ENCODE measurements at places on chromosomes 1 and 21. TPM values are rescaled to one million over a fixed set of nuclear protein-coding genes. Genes with fewer than 3 reads are reported as not detected.

CDA gene
- 11.3 TPM for polyA plus RNA-seq

TRIM62 gene
- 8.7 TPM for polyA plus RNA-seq

SPATA1 gene
- polyA plus RNA-seq = not detected

SLX9 gene
- 17.7 TPM for polyA plus RNA-seq

DRAXIN gene
- 4.6 TPM for polyA plus RNA-seq

FCRLB gene
- 0.14 TPM for polyA plus RNA-seq

DNA sequence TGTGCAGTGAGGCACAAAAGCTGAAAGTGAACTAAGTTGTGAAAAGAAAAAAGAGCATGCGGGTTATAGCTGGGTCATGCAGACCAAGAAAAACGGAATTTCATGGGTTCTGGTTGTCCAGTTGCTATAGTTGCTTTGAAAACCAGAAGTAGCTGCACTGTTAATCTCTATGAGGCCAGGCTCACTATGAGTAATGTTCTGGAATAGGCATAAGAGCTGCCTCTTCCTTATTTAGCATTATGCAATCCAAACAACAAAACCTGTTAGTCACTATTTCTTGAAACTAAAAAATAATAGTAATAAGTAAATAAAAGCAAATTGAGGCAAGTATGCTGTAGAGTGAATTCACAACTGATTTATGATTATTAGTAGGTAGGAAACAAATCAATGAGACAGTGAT is 1383.7 kb downstream of the MRPL39 start:
- no peak for DNase-seq
- H3K27ac ChIP-seq = no peak overlapping the region
- no peaks in the 10 kb centered on the region for H3K4me1 ChIP-seq

DNA sequence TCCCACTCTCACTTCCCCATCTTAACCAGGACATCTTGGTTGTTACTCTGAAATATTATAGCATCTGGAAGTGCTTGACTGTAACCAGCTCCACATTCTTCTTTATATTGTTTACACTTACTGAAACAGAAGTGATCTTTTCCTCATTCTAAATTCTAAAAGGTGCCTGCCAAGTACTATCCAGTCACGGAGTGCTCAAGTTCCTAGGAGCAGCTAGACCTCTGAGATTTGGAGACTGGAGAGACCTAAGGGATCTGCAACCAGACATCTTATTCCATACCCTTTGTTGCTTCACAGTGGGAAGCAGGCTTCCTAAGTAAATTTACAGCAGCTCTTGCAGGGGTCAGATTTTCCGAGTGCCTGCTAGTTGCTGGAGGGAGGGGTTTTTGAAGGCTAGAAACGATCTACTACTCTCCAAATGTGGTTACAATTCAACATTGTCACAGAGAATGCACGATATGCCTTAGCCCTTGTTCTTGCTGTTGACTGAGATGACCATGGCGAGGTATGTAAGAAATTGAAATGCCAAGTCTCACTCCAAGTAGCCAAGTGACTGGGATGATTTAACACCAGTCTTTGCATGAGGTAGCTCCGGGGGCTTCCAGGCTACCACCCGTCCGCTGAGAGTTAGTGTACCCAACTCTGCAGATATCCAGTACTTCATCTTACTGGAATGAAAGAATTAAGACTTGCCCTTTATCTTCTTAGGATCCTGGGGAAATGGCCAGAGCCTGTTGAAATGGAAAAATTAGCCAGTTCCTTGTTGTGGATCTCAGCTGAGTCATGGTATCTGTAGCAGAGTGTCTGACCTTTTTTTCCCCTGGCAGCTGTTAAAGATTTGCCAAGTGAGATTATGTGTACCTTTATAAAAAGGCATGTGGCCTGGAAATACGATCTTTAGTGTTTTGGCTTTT is 150.8 kb downstream of the MAST2 start:
- no peak for DNase-seq
- H3K36me3 ChIP-seq = no peaks in the 10 kb centered on the region
- peaks cover 8% of the 10 kb centered on the region for H3K4me1 ChIP-seq
- no peaks in the 10 kb centered on the region for H3K27me3 ChIP-seq
- H3K27ac ChIP-seq = no peak overlapping the region
- 0 out of 2 replicates have a peak overlapping the region, but pooled peaks have one; percentile 3 for H3K4me3 ChIP-seq

DNA sequence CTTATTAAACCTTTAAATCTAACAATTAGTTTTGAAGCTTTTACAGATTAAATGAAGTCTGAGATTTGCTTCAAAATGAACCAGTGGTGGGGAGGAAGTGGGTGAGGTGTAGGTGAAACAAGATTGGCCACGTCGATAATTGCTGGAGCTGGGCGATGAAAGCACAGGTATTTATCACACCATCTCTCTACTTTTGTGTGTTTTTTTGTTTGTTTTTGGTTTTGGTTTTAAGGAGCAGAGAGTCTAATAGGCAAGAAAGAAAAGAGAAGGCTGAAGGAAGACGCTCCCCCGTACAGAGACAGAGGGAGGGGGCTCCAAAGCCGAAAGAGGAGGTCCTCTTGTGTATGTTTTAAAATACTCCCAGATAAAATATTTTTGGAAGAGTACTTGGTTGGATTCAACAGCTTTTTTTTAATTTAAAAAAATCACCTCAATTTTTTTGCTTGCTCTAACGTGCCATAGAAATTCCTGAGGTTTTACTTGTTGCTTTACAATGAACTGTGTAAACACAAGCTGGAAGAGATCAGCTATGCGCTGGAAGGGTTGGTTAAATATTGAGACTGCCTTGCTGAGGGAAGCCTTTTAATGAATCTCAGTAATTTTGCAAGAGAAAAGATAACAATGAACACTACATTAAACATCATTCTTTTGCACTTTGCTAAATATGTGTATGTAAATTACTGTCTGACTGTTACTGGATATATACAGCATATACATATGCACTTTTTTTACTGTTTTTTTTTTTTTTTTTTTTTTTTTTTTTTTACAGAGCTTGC is 6.7 kb upstream of the LGALS8 start:
- no peak overlapping the region for H3K27ac ChIP-seq

GRCh38 chr1:36804669-36805314 is 229.5 kb downstream of the GRIK3 start:
- DNase-seq = no peak
- no peak overlapping the region for H3K27ac ChIP-seq
- no peak overlapping the region for H3K4me3 ChIP-seq
- H3K27me3 ChIP-seq = no peaks in the 10 kb centered on the region
- peaks cover 3% of the 10 kb centered on the region for H3K4me1 ChIP-seq

DNA sequence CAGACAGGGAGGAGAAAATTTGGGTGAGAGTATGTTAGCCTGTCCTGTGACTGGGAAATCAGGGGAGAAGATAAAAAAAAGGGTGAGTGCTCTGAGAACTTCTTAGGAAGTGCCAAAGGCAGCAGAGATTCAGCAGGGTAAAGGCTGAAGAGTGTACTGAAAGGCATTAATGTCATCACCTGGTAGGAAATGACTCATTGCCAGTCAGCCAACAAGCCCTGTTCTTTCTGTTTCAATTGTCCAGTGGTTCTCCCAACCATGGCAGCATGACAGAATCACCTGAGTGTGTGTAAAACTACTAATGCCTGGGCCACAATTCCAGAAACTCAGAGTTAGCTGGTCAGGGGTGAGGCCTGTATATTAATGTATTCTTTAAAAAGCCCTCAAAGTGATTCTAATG is 83.5 kb downstream of the INTS7 start:
- H3K36me3 ChIP-seq = no peaks in the 10 kb centered on the region
- H3K4me1 ChIP-seq = peaks cover 3% of the 10 kb centered on the region
- H3K27ac ChIP-seq = no peak overlapping the region
- H3K27me3 ChIP-seq = no peaks in the 10 kb centered on the region
- no peak overlapping the region for H3K4me3 ChIP-seq
- DNase-seq = no peak

DNA sequence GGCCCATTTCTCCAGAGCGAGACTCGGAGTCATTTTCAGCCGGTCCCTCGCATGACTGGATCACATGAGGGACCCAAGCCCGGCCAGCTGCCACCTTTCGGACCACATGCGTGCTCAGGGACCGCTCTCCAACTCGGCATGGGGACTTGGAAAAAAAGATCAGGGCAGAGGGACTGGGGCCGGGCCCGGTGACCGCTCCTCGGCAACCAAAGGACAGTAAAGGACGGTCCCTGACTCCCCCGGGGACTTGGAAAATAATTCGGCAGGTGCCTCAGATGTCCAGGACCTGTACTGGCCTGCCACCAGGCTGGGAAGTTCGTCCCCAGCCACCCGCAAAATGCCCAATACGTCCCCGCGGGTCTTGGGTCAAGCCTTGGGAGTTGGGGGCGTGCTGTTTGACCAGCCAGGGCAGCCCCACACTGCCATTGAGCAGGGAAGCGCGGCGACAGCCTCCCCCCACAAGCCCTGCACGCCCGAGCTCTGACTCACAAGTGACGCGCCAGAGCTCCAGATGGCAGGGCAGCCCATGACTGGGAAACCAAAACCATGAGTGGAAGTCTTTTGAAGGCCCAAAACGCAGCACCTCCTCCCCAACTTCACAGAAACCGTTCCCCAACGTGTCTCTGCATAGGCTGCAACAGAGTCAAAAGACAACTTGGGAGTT is 134.5 kb downstream of the LIPI start:
- no peak overlapping the region for H3K27ac ChIP-seq
- no peak overlapping the region for H3K4me3 ChIP-seq
- H3K4me1 ChIP-seq = no peaks in the 10 kb centered on the region
- no peak for DNase-seq
- H3K27me3 ChIP-seq = no peaks in the 10 kb centered on the region

DNA sequence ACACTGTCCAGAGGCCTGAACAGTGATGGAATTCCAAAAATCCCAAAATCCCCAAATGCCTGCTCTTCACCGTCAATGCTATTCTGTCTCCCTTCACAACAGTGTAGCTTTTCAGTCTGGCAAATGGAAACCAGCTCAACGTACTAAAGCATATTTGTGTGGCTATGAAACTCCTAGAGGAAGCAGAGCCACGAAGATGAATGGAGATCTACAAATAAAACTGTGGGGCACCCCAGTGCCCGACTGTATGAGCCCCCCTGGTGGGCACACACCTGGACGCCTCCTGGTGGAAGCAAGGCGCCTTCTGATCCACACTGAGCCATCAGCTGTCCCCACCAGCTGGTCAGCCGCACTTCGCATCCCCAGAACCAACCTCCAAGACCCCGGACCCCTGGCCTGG is 129.1 kb upstream of the SOD1 start:
- H3K27me3 ChIP-seq = no peaks in the 10 kb centered on the region
- H3K4me1 ChIP-seq = peaks cover 8% of the 10 kb centered on the region
- no peak overlapping the region for H3K27ac ChIP-seq
- H3K36me3 ChIP-seq = no peaks in the 10 kb centered on the region
- DNase-seq = no peak

DNA sequence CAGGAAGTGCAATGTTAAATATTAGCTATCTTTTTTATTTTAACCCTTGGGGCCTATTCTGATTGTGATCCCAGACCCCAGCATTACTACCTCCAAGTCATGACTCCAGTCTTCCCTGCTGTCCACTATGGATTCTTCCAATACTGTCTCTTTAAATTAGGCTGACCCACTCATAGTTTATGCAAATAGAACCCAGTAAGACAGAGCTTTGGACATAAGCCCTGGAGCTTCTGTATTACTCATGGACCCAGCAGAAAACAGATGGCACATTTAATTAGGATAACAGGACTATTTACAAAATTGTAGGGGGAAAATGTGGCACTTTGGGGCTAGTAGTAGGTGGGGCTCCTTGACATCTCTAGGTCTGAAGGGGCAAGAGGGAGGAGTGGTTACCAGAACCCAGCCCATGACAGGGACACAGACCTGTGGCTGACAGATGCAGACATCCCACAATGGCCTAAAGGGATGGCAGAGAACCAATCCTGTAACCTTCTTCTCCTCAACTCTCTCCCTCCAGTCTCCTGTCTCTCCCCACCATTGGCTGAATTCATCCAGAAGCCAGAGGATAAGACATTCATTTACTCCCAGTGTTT is 233.5 kb downstream of the OMA1 start:
- H3K27ac ChIP-seq = no peak overlapping the region
- H3K4me3 ChIP-seq = no peak overlapping the region
- no peaks in the 10 kb centered on the region for H3K36me3 ChIP-seq
- no peak for DNase-seq
- H3K4me1 ChIP-seq = peaks cover 4% of the 10 kb centered on the region

- no peak overlapping the region for H3K4me3 ChIP-seq
- no peak overlapping the region for H3K27ac ChIP-seq
- H3K4me1 ChIP-seq = no peaks in the 10 kb centered on the region
- no peaks in the 10 kb centered on the region for H3K36me3 ChIP-seq
- DNase-seq = no peak
- H3K27me3 ChIP-seq = no peaks in the 10 kb centered on the region
Measured at GRCh38 chr1:227043755-227044154, 103.7 kb downstream of the COQ8A start.

DNA sequence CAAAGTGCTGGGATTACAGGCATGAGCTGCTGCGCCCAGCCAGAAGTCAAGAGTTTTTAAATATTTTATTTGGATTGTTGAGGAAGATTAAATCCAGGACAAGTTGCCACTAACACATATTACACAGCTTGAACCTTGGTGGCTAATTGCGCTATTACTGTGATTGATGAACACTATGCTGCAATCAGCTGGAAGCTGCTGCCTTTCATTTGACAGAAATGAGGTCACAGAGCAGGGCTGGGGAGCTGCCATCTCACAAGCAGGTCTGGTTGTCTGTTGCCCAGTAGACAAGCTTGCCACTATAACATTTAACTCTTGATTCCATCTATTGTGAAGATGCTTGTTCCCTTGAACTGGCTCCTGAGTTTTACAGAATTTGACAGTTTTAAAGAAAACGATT is 37.4 kb upstream of the NRDC start:
- H3K27me3 ChIP-seq = no peaks in the 10 kb centered on the region
- 0 out of 2 replicates have a peak, but pooled peaks cover 2% of the 10 kb centered on the region for H3K4me1 ChIP-seq
- no peak overlapping the region for H3K27ac ChIP-seq
- H3K36me3 ChIP-seq = peaks cover 46% of the 10 kb centered on the region

DNA sequence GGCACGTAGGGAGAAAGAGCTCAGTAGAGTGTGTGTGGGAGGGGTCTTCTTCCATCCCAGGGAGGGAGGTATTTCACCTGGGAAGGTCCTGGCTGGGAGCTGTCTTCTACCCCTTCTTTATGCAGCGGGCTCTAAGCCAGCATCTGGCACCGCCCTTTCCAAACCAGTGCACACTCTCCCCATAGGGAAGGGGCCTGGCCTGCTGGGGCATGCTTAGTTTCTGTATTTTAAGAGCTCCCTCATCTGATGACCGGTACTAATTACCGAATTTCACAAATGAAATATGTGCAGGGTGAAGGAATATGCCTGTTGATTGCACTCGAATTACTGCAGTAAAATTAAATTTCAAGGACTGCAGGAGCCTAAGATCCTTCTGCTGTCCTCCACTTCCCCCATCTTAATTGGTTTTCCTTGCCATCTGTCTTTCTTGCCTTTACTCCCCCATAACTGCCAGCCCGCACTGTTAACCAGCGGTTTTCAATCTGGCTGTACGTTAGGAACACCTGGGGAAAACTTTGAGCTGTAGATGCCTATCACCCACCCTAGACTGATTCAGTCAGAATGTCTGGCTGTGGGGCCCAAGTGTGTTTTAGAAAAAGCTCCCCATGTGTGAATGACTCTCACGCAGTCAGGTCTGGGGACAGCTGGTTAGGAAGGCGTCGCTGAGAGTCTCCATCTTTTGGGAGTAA is 20.1 kb downstream of the GALNT2 start:
- no peak for DNase-seq
- H3K27ac ChIP-seq = no peak overlapping the region
- H3K4me3 ChIP-seq = no peak overlapping the region
- peaks cover 6% of the 10 kb centered on the region for H3K4me1 ChIP-seq
- no peaks in the 10 kb centered on the region for H3K27me3 ChIP-seq

All from H1 (cell line).